ENCODE measurements at places on chromosomes 13 and 19.

DNA sequence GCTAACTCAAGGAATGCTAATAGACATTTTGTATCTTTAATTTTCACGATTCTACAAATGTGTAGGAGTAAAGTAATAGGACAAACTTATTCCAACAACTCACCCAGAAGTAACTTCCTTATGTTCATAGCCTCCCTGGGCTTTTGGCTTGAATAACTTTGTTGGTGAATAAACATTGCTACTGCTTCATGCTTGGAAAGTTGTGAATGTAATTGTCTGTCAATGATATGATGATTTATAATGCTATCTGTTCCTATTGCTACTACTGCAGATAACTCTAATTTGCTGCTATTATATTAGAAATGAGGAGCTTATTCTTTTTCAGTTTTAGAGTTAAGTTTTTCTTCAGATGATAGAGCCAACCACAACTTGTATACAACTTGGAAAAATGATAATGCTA, 307.7 kb downstream of the PCDH9 start:
- DNase-seq = peak; percentile 5

DNA sequence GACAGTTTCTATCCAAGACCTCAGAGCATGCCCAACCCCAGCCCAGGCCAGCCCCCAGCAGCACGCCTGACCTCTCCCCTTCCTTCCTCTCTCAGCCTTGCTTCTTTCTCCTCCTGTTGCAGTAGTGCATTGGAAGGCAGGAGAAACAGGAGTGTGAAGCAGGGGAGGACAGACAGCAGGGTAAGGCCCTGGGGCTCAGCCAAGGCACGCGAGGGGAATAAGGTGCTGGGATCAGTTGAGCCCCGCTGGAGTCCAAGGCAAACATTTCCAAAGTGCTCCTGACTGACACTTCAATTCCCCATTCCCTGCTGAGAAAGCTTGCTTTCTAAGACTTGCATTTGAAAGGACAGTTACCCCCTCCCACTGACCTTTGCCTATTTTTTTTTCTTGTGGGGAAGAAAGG, 73.1 kb upstream of the OLFM4 start:
- DNase-seq = no peak

DNA sequence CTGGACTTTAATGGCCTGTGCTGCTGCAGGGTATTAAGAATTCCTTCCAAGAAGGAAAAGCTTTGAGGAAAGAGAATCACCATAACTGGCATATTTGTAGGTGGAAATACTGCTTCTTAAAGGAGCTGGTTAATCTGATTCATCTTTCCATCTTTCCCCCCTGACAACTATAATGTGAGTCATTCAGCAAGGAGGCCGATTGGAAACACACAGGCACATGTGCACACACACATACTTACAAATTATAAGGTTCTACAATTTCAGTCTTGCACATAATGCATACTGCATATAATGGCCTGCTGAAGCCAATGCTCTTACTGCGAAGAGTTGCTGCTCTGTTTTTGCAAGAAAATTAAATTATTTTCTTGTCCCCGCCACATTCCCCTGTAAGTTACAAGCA, 78.8 kb upstream of the TPP2 start:
- DNase-seq = no peak

DNA sequence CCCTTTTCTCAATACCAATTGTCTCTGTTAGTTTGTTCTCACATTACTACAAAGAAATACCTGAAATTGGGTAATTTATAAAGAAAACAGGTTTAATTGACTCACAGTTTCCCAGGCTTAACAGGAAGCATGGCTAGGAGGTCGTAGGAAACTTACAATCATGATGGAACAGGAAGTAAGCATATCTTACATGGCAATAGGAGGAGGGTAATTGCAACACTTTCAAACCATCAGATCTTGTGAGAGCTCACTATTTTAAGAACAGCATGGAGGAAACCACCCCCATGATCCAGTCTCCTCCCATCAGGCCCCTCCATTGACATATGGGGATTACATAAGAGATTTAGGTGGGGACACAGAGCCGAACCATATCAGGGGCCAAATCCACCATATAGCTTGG, 1210.1 kb upstream of the SPRY2 start:
- no peak for DNase-seq

GRCh38 chr19:892243-892893, 619 bp downstream of the MED16 start:
- DNase-seq = no peak

- no peak for DNase-seq
These were observed 169.8 kb downstream of the ATP8A2 start for GRCh38 chr13:25541434-25542123.

- DNase-seq = no peak
These were observed 540.4 kb downstream of the IRS2 start for GRCh38 chr13:109246001-109246400.

DNA sequence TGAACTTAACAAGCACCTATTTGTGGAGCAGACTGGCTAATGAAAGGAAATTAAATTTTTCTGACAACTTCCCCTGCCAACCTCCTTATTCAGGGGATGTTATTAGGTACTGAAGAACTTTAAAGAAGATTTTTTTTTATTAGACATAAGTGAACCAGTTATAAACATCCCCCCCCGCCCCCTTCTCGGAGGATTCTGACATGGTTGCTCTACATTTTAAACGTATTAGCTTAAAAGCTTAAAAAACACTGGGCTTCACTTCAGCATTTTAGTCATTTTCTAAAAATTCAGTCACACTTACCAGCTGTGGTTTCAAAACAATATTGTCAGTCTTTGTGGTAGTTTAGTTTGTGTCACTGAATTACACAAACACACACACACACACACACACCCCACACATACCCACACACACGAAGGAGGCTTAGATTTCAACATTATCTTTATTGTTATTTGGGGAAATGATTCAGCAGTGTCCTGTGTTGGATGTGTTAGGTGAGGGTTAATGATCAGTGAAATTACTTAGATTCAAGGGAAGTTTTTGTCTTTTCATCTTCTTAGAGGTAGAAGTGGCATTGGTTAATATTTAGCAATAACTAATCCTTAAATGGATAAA, 145.7 kb downstream of the PCCA start:
- DNase-seq = peak; percentile 17

DNA sequence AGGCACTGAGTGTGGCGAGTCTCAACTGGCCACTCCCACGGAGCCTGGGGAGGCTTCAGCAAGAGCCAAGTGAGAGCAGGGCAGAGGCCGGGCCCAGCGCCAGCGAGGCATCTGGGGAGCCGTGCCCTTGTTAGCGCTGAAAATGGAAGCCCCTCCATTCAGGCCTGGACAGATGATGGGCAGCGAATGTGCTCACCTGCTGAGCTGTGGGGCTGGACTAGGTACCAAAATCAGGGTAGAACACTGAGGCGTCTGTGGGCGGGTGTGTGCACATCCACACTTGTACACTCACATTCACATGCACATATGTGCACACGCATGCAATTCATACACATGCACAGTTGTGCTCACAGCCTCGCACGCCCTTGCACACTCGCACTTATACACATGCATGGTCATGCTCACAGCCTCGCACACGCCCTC, 20.7 kb downstream of the NAXD start:
- no peak for DNase-seq

- DNase-seq = no peak
These were observed 65.7 kb downstream of the SLITRK5 start for GRCh38 chr13:87736849-87737385.

DNA sequence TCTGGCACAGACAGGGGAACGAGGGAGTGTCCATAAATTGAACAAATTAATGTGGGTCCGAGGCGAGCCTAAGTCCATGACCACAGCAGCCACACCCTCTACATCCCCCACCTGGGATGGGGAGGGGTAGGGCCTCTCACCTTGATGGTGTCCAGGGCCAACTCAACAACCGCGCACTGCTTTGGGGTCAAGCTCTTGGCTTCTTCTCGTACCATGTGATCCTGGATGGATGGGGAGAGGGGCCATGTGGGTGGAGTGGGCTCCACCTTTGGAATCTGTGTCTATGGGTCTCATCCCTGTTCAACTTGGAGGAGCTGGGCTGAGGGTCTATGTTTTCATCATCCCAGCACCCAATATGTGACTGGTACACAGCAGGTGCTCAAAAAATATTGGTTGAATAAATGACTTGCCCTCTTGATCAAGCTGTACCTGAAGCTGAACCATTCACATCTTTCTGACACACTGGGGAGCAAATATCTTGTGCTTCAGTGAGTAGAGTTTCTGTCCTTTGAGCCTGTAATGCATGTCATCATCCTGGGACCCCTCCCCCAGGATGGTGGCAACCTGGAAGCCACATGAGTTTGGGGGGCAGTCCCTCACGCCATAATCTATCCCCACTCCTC, 62.9 kb downstream of the COLGALT1 start:
- DNase-seq = no peak

GRCh38 chr19:11594084-11594483, 3.2 kb upstream of the ZNF627 start:
- DNase-seq = no peak

DNA sequence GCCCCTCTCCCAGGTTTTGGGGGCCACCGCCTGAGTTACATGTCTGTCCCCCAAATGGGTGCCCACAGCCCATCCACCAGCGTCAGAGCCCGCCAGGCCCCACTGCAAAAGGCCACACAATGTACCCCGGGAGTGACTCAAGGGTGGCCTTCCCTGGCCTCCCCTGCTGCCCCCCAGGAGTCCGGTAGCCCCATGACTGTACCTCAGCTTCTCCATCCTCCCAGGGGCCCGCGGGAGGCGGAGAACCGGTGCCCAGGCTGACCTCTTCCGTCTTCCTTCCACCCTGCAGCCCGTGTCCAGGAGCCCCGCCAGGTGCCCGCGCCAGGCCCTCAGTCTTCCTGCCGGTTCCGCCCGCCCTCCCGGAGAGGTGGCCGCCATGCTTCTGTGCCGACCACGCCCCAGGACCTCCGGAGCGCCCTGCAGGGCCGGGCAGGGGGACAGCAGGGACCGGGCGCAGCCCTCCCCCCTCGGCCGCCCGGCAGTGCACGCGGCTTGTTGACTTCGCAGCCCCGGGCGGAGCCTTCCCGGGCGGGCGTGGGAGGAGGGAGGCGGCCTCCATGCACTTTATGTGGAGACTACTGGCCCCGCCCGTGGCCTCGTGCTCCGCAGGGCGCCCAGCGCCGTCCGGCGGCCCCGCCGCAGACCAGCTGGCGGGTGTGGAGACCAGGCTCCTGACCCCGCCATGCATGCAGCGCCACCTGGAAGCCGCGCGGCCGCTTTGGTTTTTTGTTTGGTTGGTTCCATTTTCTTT, 10.3 kb downstream of the CBARP start:
- no peak for DNase-seq

- DNase-seq = no peak
These were observed 8.1 kb upstream of the RABAC1 start for GRCh38 chr19:41967054-41967783.

DNA sequence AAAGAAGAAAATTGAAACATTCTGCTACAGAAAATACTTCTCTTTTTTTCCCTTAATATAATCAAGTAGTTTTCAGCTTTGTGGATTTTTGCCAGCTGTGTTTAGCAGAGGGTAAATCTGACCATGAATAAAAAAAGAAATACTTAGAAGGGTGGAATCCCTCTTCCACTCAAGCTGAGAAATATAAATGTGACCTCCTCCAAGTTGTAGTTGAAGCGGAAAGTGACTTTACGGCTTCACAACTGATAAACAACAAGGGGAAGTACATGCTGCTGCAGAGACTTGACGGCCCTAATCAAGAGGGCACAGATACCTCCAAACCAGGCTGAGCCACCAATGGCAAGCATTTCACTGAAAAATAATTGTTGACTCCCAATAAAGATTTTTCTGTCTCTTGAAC, 785.0 kb downstream of the SLITRK5 start:
- DNase-seq = no peak

DNA sequence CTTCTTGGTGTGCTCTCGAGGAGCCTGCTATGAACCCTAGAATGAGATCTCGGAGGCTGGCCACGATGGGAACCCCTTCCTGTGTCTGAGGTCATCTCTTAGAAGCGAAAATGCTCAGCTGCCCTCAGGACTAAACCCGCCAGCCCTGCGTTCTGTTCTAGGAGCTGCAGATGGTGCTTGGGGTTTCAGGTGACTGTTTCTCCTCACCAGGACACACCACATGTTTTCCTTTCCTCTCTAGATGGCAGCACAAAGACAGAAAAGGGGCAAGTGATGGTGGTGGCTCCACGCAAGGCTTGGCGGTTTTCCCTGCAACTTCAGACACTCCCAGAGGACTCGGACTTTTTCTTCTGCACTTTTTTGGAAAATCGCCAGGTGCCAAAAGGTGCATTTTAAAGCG, 60.1 kb downstream of the RNASEH2B start:
- no peak for DNase-seq

- DNase-seq = no peak
These were observed 554.5 kb downstream of the PCDH9 start for GRCh38 chr13:66675620-66676019.

Measured in left kidney (tissue), 8 donors.